Mesenchymal stem cell (in vitro differentiated cells and primary cell): ENCODE measurements at places on chromosomes 6 and 20.

DNA sequence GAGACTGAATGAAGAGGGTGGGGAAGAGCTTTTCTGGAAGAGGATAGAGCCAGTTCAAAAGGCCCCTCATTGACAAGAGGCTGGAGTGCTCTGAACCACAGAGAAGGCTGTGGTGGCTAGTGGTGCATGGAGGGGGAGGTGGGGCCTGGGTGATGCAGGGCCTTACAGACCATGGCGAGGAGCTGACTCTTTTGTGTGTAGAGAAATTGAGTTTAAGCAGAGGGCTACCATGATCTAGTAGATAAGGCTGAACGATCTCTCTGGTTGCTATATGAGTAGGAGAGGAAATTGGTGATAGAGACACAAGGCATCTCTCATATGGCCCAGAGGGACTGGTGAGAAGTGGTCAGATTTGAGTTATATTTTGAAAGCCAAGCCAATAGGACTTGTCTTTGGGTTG, 137.6 kb downstream of the UST start:
- DNase-seq = peak; percentile 22

- DNase-seq = no peak
Observed at GRCh38 chr6:101465863-101466262, 72.4 kb downstream of the GRIK2 start.

GRCh38 chr20:50303573-50304500, 113.2 kb downstream of the CEBPB start:
- peak; percentile 91 for DNase-seq

DNA sequence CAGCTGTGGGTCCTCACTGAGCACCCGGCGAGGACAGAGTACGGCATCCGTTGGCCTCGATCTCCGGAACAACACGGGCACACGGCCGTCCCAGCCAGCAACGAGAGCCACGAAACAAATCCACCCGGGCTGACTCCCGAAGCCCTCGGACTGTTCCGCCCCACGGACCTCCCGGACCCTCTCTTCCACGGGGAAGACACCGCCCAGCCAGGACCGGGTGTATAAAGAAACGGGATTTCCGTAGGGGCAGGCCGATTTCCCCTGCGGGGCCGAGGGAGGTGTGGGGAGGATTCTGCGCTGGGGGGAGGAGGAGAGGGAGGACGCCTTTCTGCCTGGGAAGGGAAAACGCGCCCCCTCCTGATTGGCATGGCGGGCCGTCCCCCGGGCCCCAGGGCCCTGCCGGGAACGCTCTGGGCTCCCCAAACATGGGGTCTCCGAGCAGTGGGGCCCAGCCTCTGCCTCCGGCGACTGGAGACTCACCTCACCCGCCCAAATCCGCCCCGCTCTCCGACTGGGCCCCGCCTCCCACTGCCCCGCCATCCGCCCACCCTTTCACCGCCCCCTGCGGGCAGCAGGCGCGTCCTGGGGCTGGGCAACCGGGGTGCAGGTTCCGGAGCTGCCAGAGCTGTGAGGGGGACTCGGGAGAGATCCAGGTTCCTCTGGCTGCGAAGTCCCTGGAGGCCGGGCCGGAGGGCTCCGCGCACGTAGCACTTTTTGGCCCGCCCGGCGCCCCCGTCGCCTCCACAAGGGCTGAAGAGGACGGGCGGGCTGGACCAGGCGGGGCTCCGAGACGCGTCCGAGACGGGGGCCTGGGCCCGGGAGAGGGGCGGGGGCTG, 679 bp upstream of the PPDPF start:
- DNase-seq = peak; percentile 66

- DNase-seq = no peak
Observed at GRCh38 chr6:100891079-100891478, 9.9 kb upstream of the ASCC3 start.

DNA sequence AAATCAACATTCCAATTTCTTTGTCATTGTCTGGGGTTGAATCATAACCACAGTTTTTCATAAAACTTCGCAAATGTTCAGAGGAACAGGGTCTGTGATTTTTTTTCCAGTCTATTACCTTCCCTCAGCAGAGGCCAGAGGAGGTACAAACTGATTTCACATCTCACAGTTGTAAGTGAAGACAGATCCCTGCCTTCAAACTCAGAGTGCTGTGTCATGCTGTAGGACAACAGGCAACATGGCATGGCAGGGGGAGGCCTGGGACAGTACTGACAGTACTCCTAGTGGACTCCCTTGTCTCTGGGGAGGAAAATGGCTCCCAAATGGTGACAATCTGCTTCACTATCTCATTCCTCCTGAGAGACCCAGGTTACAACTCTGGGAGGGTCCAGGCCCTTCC, 308.6 kb downstream of the CDC5L start:
- DNase-seq = no peak

GRCh38 chr6:108120311-108120710, 45.5 kb upstream of the NR2E1 start:
- no peak for DNase-seq

GRCh38 chr20:9128568-9128967, 59.7 kb downstream of the PLCB4 start:
- DNase-seq = no peak

- DNase-seq = peak; percentile 26
Observed at GRCh38 chr6:13331516-13332348, 3.4 kb upstream of the TBC1D7 start.

GRCh38 chr6:5941188-5941587, 65.5 kb downstream of the NRN1 start:
- no peak for DNase-seq

DNA sequence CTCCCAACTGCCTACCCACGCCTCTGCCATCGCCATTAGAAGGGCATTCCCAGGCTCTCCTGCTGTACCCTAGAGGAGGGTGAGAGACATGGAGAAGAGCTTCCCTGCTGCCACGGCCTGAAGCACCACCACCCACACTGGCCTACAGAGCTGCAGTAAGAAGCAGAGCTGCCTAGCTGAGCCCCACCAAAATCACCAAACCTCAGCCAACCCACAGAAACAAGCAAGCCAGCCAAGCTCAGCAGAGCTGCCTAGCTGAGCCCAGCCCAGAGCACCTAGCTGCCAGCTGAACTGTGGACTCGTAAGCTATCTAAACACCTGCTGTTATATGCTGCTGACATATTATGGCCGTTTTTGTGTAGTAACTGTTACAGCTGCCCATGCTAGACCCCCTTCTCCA, 149.2 kb downstream of the PCSK2 start:
- no peak for DNase-seq

- no peak for DNase-seq
Observed at GRCh38 chr6:107594736-107595135, 104.8 kb downstream of the SOBP start.

GRCh38 chr6:134373282-134373922, 55.5 kb upstream of the SGK1 start:
- DNase-seq = peak; percentile 94

GRCh38 chr6:68975816-68976215, 340.7 kb downstream of the ADGRB3 start:
- DNase-seq = no peak

DNA sequence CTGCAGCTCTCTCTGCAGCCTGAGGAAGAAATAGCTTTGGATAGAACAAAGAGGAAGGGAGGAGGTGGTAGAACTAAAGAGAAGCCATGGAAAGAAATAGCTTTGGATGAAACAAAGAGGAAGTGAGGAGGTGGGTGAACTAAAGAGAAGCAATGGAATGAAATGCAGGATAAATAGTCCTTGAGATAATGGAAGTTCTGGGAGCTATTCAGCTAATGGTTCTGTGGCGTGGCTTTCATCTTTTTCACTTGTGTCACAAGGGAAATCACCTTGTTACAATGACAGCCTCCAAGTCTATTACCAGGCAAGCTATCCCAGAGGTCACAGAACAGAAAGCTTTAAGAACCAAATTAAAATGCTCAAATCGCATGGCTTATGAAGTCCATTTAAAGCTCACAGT, 141.3 kb upstream of the ARG1 start:
- no peak for DNase-seq

GRCh38 chr6:1491591-1492319, 102.4 kb downstream of the FOXF2 start:
- no peak for DNase-seq

GRCh38 chr6:6392214-6393068, 72.0 kb upstream of the F13A1 start:
- DNase-seq = no peak

DNA sequence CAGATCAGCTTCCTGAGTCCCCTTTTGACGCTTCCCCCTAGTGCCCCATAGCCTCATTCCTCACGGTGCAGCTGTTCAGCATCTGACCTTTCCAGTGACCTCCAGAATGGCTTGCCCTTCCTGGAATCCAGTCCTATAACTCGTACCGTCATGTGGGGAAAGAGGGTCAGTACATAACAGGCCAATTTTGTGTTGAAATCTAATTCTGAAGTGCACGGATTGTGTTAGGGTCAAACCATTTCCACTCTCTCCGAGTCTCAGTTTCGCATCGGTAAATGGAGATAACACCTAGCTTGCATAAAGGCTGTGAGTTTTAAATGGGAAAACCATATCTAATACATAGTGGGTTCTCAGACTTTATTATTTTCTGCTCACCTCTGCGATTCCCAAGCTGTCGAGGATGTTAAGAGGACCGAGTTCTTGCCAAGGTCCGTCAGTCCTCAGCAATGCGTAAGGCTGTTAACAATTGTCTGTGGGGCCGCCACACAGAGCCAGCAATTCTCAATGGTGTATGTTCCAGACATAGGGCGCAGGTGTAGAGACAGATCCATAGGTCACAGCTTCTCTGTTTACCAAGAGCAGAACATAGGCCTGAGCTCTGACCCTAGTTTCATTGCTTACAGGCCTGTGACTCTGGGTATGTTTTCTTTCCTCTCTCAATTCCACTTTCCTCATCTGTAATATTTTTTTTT, 45.5 kb upstream of the CCR6 start:
- no peak for DNase-seq

- DNase-seq = no peak
Observed at GRCh38 chr6:32603888-32604287, 14.2 kb upstream of the HLA-DRB1 start.

- no peak for DNase-seq
Observed at GRCh38 chr6:142954844-142955243, 9.9 kb upstream of the HIVEP2 start.

- DNase-seq = no peak
Observed at GRCh38 chr6:150880336-150880735, 14.8 kb downstream of the MTHFD1L start.

GRCh38 chr6:41677124-41677921, 39.1 kb downstream of the MDFI start:
- no peak for DNase-seq

GRCh38 chr6:119215885-119216590, 133.5 kb downstream of the MAN1A1 start:
- DNase-seq = no peak

DNA sequence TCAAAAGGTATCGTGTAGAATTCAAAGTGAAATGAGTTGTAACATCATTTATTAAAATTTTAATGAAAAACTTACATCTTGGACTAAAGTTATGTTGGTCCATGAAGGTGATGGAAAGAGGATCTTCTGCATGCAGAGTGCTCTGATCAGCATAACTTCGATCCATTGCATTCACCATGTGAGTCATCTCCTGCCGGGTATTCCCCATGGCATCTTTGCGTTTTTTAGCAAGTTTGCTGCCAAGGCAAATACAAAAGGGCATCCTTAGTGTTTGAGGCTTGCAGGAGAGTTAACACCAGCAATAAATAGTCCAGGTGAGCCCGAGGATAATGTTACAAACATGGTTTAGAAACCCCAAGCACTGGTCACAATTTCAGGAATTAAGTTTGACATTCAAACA, 104.2 kb upstream of the THEMIS start:
- DNase-seq = no peak

DNA sequence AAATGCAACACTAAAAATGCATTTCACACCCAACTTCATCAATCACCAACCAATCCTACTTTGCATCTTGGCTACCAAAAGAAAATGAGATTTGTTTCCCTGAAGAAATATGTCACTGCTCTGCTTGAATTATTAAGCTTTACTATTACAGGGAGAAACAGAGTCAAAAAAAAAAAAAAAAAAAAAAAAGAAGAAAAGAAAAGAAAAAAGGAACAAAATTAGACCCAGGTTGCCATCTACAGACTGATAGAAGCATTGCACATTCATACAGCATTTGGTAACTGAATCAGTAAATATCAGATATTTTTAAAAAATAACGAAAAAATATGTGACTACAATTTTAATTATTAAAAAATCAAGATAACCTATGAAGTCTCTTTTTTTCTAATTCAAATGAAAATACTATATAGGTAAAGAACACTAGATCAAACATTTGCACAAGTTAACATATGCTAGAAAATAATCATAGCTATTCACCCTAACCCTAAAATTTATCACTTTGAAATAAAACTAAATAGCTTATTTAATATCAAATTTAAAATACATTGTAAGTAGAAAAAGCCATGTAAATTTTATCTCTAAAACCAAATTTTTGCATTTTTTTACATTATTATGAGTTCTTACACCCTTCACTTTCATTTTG, 83.3 kb downstream of the DCDC2 start:
- DNase-seq = peak; percentile 40

DNA sequence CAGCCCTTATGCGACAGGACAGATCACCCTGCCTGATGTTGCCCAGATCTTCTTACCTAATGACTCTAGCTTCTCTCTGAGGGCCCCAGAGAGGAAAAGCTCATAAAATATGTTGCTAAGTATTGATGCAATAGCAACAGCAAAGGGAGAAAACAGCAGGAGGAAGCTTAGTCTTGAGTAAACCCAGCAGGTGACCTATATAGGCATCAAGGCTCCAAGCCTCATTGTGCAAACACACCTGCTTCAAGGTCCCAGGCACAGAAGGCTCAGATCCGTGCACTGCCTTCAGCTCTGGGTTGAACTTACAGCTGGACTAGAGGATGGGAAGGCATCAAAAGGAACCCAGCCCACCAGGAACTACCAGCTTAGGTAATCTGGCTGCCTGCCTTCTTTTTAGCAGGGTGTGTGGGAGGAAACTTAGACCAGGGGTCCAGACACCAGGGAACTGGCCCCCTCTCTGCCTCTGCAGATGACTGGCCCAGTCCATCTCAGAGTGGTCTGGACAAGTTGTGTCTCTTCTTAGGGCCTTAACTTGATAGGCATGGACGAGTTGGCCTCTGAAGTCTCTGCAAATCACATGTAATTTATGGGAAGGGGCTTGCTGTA, 34.4 kb downstream of the TGM3 start:
- DNase-seq = no peak

DNA sequence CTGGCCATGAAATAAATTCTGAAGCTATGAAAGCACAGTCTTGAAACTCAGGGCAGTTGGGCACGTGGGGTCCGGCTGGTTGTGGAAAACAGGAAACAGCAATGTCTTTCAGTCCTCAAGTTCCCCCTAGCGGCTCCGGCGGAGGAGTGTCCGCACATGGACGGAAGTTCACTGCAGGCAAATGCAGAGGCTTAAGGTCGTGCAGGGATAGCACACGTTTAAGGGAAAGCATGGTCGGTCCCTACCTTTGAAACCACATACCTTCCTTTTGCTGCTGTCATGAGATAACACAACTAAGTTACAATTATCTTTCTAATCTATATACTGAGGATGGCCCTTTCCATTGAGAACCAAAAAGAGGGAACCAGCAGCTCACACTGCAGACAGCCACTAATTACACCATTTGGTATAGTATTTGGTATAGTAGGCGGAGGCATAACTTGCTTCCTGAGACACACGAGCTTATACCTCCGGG, 52.6 kb upstream of the NFATC2 start:
- DNase-seq = peak; percentile 86

DNA sequence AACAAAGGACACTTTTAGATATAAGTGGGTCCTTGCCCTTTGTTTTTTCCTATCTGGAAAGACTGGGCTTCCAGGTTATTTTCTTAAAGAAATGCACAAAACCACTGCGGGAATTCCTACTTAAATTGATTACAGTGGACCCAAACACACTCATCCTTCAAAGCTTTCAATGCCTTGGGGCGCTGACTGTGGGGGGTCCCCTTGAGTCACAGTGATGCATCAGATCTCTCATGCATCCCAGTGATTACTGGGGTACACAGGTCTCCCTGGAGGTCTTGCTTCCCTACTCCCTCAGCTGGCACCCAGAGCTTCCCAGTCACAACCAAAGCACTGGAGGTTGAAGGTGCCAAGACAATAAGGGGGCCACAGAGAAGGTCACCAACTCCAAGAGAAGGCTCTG, 20.7 kb downstream of the ABHD12 start:
- no peak for DNase-seq
